ENCODE measurements at places on chromosomes 6 and 20.

GRCh38 chr6:167402195-167402686 is 77.4 kb downstream of the TTLL2 start:
- DNase-seq = no peak

DNA sequence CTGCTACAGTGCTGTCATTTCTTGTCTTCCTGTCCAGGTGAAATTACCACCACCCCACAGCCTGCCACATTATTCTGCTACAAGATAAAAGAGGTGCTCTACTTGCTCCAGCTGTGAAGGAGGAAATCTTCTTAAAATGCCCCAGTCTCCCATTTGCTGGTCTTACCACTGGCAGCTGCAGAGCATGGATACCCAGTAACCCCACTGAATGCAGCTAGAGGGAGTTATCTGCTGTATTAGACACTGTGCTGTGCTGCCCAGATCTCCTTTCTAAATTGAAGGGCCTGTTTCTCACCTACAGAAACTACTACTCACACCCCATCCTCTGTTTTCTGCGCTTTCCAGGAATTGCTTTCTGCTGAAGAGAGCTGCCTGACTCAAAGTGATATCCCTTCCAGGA is 517.8 kb downstream of the PKHD1 start:
- no peak for DNase-seq

GRCh38 chr6:70852667-70853246 is 104.1 kb downstream of the B3GAT2 start:
- DNase-seq = no peak

DNA sequence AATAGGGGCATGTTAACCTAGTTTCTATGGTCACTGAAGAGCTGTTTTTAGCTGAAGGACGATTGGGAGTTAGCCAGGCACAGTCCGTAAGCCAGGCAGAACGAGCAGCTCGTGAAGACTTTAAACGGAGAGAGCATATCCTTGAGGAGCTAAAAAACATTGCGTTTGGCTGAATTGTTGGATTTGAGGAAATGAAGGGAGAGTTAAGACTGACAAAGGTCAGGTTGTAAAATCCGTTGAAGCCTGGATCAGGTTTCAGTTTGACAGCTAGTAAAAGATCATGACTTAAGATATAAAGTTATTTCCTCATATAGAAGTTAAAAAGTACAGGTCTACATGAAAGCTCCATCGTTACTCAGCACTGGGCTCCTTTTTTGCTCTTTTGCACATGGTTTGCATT is 2.8 kb downstream of the DBNDD2 start:
- DNase-seq = no peak

- DNase-seq = no peak
These were observed 6.5 kb downstream of the PIM1 start for GRCh38 chr6:37176268-37177076.

- DNase-seq = no peak
These were observed 6.1 kb downstream of the TRIM10 start for GRCh38 chr6:30154709-30155519.

DNA sequence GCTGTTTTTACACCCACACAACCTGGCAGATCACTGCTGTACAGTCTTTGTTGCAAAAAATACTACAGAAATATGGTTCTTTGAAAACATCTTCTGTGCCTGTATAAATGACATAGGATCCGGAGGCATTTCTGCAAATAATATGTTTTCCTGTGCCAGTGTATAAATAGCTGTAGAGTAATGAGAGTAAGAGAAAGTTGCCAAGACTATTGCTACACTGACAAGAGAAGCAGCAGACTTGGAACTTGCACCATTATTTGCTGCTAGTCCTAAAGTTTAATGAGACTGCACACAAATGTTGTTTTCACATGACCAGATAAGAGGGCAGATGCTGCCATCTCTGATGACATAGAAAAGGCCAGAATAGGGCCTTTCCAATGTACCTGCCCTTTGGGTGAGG is 50.0 kb upstream of the DTNBP1 start:
- no peak for DNase-seq

DNA sequence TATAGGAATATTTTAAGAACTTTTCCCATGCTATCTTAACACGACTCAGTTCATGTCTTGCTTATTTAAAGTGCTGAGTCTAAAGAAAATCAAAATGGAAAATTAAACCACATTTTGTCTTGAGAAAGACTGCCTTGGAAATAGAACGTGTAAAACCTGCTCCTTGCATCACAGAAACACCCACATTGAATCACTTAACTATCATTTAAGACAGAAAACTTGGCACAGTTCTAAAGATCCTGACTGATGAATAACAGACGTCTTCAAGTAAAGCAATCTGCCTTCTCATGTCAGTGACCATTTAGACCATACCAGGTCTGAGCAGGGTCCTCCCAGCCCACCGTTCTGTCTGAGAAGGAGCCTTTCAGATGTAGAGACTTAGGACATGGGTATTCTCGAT is 7.4 kb downstream of the PERP start:
- no peak for DNase-seq

DNA sequence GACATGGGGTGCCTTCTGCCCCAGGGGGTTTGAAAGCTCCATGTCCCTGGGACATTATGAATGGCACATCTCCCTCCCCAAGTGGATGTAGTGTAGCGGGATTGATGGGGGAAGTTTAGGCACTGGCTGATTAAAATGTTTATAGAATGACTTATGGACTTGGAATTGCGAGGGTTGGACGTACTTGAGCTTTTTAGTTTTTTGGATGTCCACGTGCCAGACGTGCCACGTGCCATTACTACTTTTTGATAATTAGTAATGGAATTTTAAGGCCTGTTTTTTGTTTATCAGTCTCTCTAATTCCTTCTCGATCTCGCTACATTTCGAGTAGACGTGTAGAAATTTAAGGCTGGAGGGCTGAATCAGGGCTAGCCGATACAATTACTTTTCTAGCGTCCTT is 162.8 kb downstream of the TBXT start:
- DNase-seq = no peak

DNA sequence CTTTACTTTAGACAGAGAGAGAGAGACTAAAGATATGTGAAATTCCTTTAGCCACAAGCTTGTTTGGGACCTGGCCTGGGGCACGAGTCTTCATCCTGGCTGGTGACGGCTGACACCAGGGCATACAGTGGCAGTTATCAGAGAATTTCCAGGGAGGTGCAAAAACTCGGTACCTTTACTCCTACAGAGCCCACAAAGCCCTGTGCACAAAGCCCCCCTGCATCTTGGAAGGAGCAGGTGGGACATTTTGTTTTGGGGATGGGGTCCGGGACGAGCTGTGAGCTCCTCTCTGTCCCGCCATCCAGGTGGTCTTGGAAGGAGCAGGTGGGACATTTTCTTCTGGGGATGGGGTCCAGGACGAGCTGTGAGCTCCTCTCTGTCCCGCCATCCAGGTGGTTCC is 28.9 kb downstream of the RPP40 start:
- DNase-seq = no peak

- no peak for DNase-seq
These were observed 3.3 kb upstream of the AARS2 start for GRCh38 chr6:44316481-44316880.

DNA sequence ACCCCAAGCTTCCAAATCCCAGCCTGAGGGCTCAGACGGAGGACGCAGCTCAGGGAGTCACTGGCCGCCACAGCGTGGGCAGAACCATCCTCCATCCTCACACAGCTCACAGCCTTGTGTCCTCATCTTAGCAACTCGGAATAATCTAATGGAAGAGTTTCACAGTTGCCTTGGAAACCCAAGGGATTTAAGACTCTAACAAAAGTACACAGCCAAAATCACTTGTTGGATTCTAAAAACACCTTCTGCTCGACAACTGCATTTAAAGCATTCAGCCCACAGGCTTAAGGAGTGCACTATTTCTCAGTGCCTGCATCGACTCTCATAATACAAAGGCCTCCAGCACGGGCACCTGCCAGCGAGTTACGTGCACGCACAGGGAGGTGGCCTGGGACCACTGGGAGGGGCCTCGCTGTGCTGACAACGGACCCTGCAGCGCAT is 45.4 kb downstream of the ZBTB46 start:
- DNase-seq = no peak

- no peak for DNase-seq
These were observed 386.9 kb downstream of the CDH26 start for GRCh38 chr20:60345106-60345505.

- DNase-seq = no peak
These were observed 26.8 kb upstream of the MMP24 start for GRCh38 chr20:35199740-35200139.

GRCh38 chr20:53960579-53961272 is 109.7 kb downstream of the BCAS1 start:
- no peak for DNase-seq

- DNase-seq = no peak
These were observed 129.2 kb downstream of the ATXN1 start for GRCh38 chr6:16632101-16632500.

- no peak for DNase-seq
These were observed 988.7 kb downstream of the KIF16B start for GRCh38 chr20:15584507-15584906.

GRCh38 chr20:35941620-35942019 is 12.7 kb downstream of the SCAND1 start:
- DNase-seq = no peak

GRCh38 chr6:21200134-21200870 is 393.2 kb upstream of the SOX4 start:
- no peak for DNase-seq

GRCh38 chr6:21438986-21439352 is 154.6 kb upstream of the SOX4 start:
- DNase-seq = no peak

DNA sequence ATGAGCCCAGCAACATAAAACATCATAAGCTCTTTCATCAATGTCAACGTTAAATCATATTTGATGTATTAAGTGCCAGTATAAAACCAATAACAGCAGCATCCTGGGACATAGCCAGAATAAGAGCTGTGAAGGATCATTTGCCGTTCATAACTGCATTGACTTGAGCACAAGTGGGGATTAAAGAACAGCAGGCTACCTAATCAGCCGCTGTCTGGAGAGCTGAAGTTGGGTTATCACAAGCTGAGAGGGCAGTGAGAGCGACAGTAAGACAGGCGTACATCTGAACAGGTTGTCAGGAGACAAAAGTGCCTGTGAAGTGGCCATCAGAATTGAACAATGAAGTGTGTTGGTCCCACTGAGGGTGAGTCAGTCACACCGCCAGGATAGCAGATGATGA is 269.6 kb downstream of the GRIK2 start:
- DNase-seq = no peak

DNA sequence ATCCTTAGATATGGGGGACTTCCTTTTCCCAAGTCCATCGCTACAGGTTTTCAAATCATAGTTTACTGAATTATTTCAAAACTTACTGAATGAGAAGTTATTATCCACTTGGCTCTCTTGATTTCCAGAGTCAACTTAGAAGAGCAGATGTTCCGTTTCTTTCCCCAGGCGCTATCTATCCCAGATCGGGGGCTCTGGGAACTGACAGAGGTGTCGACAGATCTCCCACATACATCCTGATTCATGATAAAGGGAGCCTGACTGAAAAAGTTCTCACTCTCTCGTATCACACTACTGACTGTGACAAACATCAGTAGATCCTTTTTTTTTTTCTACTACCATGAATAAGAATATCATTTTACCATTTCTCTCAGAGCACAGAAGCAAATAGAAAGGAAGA is 654.8 kb downstream of the RNF144B start:
- no peak for DNase-seq

DNA sequence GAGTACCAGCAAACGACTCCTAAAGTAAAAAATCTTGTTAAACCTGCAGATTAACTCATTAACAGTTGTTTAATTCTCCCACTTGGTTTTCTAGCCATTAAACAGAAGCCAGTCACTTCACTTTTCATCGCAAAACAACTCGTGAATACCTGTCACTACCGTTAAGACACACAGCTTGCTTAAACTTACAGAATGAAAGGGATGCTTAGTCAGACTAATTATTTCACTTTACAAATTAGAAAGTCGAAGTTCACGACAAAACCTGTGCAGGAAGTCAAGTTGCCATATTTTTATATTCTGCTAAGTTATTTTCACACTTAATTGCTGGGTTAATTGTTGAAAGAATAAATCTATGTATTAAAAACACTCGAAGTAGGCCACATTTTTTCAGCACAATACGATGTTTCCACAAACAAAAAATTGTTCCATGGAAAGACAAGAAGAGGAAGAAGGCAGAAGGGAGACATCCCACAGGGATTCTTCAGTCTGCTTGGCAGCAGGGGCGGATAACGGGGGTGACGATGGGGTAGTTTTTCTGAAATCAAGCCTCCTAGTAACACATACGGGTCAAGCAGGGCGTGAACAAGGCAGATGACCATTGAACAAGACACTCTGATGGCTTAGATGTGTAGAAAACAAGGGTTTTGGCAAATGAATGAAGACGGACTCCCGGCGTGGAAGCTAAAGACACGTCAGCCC is 933 bp downstream of the SSR1 start:
- no peak for DNase-seq

DNA sequence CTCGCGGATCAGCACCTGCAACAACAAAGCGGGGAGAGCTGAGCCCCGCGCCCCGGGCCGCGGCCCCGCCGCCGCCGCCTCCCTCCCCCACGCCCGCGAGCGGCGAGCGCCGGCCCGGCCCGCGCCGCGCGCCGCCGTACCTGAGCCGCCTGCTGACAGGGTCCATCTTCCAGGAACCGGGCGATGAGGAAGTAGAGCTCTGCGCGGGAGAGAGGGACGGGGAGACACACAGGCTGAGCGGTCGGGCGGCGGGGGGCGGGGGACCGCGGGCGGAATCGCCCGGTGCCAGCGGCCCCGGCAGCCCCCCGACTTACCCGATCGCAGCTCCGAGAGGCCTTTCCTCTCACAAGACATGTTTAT is 359 bp downstream of the PHIP start:
- no peak for DNase-seq

DNA sequence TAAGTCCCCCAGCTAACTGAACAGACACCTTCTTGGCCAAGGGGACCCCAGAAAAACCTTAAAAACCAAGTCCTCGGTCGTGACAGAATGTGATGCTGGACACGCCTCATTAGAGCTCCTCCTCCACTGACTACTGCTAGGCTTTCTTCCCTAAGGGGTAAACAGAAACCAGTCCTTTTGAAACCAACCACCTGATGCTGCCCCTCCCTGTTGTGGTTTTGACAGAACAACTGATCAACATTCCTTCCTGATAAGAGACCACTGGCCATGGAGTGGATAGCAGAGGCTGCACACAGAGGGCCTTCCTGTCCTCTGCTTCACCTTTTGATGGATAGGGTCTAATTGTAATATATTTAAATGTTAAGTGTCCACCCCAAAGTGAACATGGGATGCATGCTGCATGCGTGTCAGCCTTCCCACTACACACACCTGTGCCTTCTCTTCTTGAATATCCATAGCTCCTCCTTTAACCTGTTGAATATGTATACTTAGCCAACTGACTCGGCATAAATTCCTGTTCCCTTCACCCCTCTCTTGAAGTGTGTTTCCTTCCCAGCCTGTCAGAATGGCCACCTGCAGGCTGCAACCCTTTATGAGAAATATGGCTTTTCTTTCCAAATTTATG is 27.9 kb upstream of the SLC2A12 start:
- DNase-seq = peak; percentile 18

- no peak for DNase-seq
These were observed 9.5 kb downstream of the TMEM30A start for GRCh38 chr6:75275067-75275466.

- no peak for DNase-seq
These were observed 443.2 kb upstream of the JARID2 start for GRCh38 chr6:14802514-14803160.

GRCh38 chr6:44036699-44037101 is 90.6 kb downstream of the MRPL14 start:
- no peak for DNase-seq

- no peak for DNase-seq
These were observed at the start of gene CNR1 for GRCh38 chr6:88165844-88166492. CNR1 (minus strand) TSS chr6:88166347; CDS start chr6:88145274, 21,073 bp downstream.
